ENCODE measurements at places on chromosomes 12 and 14.

DNA sequence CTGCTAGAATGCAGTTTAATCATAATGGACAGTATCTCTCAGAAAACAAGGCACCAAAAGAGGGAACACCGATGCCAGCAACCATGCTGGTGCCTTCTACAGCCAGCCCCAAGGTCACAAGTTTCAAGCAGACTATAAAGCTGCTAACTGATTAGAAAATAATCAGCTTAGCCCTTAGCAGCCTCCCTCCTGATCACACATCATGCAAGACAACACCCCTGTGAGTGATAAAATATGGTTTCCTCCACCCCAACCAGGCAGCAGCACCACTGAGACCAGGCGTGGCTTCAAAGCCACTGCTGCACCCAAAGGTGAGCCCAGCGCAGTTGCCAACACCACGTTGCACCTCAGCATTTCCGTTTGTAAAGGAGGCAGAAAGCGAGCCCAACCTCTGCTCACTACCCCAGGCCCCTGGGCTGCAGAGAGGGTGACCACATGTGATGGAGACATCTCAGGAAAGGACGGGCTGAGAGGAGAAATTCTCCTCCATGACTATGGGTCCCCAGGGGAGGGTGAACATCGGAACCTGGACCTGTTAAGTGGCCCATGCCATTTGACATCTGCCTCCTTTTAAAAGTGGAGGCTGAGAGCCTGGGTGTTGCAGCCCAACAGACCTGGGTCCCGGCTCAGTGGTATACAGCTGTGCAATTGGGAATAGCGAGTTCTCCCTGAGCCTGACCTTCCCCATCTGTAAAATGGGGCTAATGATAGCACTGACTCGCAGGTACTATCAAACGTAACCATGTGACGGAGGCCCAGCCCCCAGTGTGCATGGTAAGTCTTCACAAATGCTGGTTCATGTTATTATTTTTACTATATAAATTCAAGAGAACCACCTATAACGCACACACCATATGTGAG is 11.5 kb downstream of the ZFP36L1 start:
- DNase-seq = no peak

- DNase-seq = no peak
Measured at GRCh38 chr14:52055167-52055566, 13.7 kb downstream of the NID2 start.

DNA sequence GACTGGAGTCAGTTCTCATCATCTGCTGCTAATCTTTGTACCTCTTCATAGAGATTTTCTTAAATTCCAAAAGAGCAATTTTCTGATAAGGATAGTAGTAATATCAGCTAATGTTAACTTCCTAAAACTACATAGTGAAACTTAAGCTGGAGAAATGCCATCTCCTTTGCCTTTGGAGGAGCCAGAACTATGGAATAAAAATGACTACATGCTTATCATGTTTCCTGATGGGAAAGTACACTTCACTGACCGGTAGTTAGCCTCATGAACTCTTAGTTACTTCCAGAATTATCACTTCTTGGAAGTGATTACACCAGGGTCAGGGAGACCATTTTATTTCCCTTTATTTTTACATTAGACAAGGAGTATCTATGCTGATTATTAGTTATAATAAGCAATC is 1222.1 kb upstream of the TMEM132C start:
- no peak for DNase-seq

- no peak for DNase-seq
Measured at GRCh38 chr14:34398024-34398423, 64.0 kb downstream of the SPTSSA start.

DNA sequence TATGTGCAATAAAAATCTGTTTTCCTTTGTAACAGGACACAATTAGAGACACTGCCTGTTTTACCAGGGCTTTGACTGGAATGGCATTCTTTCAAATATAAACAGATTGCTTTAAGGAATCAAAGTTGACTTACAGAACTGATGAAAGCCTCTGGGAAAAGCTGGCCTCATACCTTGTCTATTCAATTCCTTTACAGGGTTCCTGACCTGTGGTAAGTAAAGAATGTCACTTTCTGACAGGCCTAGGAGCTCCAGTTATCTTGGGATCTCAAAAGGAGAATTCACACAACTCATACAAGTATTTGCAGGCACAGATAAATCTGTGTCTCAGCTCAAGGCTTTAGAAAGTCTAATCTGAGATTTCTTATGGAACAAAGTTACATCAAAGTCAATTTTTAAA is 88.4 kb downstream of the BCAT1 start:
- DNase-seq = no peak

GRCh38 chr12:57688931-57689330 is 5.0 kb upstream of the OS9 start:
- DNase-seq = no peak

- DNase-seq = no peak
Measured at GRCh38 chr12:2667716-2668440, 126.9 kb upstream of the FKBP4 start.

- DNase-seq = no peak
Measured at GRCh38 chr12:69405566-69405865, 46.0 kb downstream of the YEATS4 start.

DNA sequence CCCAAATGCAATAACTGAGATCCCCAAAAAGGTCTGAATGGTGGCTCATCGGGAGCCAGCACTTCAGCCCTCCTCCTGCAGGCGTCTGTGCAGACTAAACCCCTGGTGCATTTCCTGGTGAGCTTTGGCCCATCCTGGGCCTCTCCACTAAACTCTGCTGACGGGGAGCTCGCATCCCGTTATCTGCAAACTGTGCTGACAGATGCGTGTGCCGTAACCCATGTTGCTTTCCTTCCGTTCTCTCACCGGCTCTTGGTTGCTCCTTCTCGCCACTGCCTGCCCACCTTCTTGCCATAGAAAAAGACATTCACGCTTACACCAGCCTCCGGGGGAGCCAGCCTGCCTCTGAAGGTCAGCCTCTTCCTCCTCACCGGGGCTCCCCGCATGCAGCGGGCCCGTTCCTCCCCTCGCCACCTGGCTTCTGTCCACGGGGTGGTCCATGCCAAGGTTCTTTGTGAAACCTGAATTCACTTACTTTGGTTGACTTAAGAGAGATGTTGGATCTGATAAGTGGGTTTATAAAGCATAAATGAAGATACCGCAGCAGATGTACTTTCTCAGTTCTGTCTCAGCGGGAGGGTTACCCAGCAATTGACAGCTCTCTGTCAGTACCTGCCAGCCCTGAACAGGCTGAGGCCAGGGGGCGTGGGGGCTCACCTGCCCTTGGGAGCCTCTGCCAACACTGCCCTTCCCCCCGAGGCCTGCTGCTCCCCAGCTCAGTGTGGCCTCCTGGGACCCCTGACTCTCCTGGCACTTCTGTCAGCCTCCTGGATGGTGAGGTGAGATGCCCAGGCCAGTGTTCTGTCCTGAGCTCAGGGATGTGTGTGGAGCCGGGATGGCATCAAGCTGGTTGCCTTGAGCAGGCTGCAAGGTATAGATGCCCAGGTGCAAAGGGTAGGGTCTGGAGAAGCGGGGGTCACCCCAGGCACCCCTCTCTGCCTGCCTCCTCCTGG is 14.2 kb downstream of the ZFYVE21 start:
- DNase-seq = no peak

- no peak for DNase-seq
Measured at GRCh38 chr12:117528538-117528937, 167.1 kb upstream of the NOS1 start.

- no peak for DNase-seq
Measured at GRCh38 chr12:106953352-106954250, 2.1 kb upstream of the TMEM263 start.

DNA sequence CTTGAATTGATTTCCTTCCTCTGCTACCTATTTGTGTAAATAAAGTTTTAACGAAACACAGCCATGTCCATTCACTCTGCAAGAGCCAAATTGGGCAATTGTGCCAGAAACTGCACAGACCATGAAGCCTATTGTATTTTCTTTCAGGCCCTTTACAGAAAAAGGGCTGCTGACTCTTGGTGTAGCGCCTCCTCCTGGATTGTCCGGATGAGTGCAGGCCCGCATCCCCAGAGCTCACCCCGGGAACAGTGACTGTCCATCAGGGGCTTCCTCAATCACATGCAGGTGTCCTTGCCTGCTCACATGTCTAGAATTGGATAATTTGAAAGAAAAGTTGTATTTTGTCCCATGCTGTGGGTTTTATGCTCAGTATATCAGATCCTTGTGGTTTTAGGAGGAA is 1282.2 kb downstream of the AACS start:
- no peak for DNase-seq

- DNase-seq = no peak
Measured at GRCh38 chr12:47415054-47415453, 290.8 kb downstream of the RPAP3 start.

DNA sequence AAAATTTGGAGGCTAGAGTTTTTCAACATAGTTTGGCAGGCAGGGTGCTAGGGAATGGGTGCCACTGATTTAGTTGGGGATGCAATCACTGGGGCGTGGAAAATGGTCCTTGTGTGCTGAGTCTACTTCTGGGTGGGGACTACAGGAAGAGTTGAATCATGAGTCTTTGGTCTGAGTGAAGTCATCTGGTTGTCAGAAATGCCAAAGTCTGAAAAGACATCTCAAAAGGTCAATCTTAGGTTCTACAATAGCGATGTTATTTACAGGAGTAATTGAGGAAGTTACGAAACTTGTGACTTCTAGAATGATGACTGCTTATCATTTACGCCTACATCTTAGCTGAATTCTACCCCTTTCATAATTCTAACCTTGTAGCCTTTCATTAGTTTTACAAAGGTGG is 209.1 kb downstream of the NUBPL start:
- DNase-seq = no peak

- DNase-seq = no peak
Measured at GRCh38 chr14:103846097-103846496, 1.3 kb downstream of the PPP1R13B start.

- DNase-seq = no peak
Measured at GRCh38 chr14:31405599-31406232, 14.6 kb downstream of the HEATR5A start.

Data from NCI-H2081 treated with DMSO at 0.1 percent for 48 hours (cell line).